Activated effector memory CD4-positive, alpha-beta T cell treated with anti-CD3 and anti-CD28 coated beads, Interleukin-2, amount 50 U/mL, for 16 hours (primary cell): ENCODE measurements at places on chromosomes 7 and 10.

DNA sequence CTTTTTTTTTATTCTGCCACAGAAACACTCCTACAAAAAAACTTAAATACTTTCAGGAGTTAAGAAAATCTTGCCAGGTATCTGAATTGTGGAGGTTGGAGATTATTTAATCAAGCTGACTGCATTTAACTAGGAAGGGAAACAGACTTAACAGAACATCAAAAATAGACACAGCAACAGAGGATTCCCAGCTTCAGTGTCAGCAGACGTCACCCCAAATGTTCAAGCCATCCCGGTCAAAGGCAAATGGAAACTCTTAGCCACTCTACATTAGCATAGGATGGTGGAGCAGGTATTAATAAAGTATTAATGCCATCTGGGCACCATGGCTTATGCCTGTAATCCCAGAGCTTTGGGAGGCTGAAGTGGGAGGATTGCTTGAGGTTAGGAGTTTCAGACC, 139.7 kb upstream of the SVIL start:
- DNase-seq: no peak

- no peak for DNase-seq
Observed at GRCh38 chr7:95454438-95455045, 19.7 kb upstream of the PON2 start.

GRCh38 chr10:62708569-62708968, 96.0 kb upstream of the ADO start:
- DNase-seq: no peak

- DNase-seq: no peak
Observed at GRCh38 chr7:132650498-132650897, 74.2 kb upstream of the PLXNA4 start.

DNA sequence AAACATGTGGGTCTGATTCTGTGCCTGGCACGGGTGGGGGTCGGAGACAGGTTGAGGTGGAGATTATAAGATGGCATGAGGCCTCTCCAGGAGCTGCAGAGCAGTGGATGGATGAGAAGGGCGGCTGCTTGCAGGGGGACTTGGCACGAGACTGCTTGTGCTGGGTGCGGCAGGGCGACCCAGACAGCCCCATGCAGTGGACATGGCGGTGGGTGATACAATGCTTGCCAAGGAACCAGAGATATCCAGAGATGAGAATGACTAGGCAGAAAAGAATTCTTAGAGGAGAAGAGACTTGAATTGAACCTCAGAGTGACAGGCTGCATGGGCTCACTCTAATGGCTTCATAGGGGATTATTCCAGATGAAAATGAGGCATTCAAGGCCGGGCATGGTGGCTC, 145.4 kb downstream of the NEURL1 start:
- no peak for DNase-seq

GRCh38 chr10:73253225-73253555, 746 bp upstream of the MRPS16 start:
- DNase-seq: no peak

GRCh38 chr10:549391-549790, 140.1 kb downstream of the DIP2C start:
- no peak for DNase-seq

GRCh38 chr10:76432016-76433012, 1000.9 kb downstream of the LRMDA start:
- no peak for DNase-seq

DNA sequence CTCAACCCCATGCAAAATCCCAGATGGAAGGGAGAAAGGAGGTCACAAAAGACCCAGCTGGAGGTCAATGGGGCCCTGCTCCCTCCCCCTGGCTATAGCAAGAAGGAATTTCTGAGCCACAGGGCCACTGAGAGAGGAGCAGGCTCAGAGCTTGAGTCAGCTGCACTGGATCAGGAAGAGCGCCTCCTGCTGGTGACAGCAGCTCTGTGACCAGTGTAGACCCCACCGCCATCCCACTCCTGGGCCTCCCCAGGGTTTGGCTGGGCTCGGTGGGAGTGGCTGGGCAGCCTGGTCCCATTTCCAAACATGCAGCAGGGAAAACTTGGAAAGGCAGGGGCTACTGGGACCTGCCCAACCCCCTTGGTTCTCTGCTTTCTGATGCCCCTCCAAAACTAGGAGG, 31.5 kb upstream of the PRLHR start:
- no peak for DNase-seq

- no peak for DNase-seq
Observed at GRCh38 chr10:29643771-29644501, 9.2 kb upstream of the SVIL start.

GRCh38 chr7:23276376-23276775, 22.8 kb upstream of the MALSU1 start:
- DNase-seq: no peak
